ENCODE measurements at places on chromosomes 3 and 15. TPM values are rescaled to one million over a fixed set of nuclear protein-coding genes. Genes with fewer than 3 reads are reported as not detected.

DNA sequence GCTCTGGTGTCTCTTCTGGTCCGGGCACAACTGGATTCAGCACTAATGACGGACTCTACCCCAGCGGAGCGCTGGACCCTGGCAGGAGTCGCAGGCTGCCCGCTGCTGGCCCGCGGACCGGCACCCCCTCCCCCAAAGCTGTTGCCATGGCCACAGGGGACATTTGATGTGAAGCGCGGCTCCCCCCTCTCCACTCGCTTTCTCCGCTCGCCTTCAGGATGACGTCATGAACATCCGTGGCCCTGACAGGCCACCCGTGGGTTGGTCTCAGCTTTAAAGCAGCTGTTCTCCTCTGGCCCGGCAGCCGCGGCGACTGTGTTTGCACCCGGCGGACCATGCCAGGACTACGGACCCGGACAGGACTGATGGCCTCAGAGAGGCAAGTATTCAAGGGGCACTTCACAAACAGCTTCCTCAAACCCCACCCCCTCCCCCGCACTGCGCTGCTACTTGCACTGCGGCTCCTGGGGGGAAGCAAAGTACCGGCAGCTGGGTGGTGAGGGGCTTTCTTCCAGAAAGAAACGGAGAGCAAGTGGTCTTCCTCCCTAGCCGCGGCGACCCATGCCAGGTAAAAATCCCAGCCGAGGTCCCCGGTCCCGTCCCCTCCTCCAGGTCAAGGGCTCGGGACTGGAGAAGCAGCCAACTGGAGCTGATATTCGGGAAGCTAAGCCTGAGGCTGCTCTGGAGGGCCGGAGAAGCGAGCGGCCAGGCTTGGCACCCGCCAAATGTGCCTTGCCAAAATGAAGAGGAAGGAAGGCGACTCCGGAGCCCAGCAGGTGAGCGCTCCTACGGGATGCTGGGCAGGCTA is 16.6 kb upstream of the AEN start:
- no peak for DNase-seq

The SLC12A1 gene
- polyA plus RNA-seq: not detected

DNA sequence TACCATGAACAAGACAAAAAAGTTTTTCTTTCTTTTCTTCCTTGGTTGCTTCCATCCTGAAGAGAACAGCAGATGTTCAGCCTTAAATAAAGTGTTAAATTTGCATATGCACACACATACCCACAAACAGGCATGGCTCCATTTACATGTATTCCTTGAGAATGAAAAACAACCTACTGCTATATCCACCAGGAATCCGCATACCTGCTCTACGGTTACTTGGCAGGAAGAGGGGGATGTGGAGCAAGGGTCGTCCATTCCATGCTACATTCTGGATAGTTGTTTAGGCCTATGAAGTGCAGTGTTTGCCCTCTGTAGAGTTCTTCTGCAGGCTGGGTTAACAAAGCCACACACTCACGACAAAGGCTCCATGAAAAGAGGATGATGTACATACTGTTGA is 322.8 kb downstream of the KCNH8 start:
- no peak for DNase-seq

The IL5RA gene
- polyA plus RNA-seq: not detected

- no peak for DNase-seq
Measured at GRCh38 chr15:87243474-87243873, 1013.1 kb downstream of the NTRK3 start.

- no peak for DNase-seq
Measured at GRCh38 chr3:187098923-187099512, 40.3 kb downstream of the RPL39L start.

Data from naive thymus-derived CD4-positive, alpha-beta T cell (primary cell).